LHCN-M2 (cell line): ENCODE measurements at places on chromosomes 7 and 10. TPM values are rescaled to one million over a fixed set of nuclear protein-coding genes. Genes with fewer than 3 reads are reported as not detected.

- DNase-seq = peak; percentile 12
Observed at GRCh38 chr10:70343712-70344111, 38.7 kb downstream of the LRRC20 start.

GRCh38 chr10:46523962-46524471 lies 32.4 kb downstream of the GPRIN2 start:
- peak; percentile 49 for DNase-seq

Gene BBIP1
- total RNA-seq = 23.1 and 27.8 TPM in 2 replicates

Gene EEF1AKMT2
- 27.6 and 37.1 TPM in 2 replicates for total RNA-seq

- DNase-seq = no peak
Observed at GRCh38 chr10:101379663-101380352, 25.8 kb downstream of the BTRC start.

- peak; percentile 19 for DNase-seq
Observed at GRCh38 chr7:27198871-27199801, 755 bp downstream of the HOXA13 start.

Gene TBRG4
- total RNA-seq = 107 and 120 TPM in 2 replicates

Gene SLC26A3
- total RNA-seq = not detected in 2 replicates

GRCh38 chr10:132658546-132659205 lies 121.1 kb downstream of the INPP5A start:
- no peak for DNase-seq

GRCh38 chr7:4450483-4450882 lies 231.6 kb upstream of the FOXK1 start:
- DNase-seq = no peak
